ENCODE measurements at places on chromosomes 7 and 10.

DNA sequence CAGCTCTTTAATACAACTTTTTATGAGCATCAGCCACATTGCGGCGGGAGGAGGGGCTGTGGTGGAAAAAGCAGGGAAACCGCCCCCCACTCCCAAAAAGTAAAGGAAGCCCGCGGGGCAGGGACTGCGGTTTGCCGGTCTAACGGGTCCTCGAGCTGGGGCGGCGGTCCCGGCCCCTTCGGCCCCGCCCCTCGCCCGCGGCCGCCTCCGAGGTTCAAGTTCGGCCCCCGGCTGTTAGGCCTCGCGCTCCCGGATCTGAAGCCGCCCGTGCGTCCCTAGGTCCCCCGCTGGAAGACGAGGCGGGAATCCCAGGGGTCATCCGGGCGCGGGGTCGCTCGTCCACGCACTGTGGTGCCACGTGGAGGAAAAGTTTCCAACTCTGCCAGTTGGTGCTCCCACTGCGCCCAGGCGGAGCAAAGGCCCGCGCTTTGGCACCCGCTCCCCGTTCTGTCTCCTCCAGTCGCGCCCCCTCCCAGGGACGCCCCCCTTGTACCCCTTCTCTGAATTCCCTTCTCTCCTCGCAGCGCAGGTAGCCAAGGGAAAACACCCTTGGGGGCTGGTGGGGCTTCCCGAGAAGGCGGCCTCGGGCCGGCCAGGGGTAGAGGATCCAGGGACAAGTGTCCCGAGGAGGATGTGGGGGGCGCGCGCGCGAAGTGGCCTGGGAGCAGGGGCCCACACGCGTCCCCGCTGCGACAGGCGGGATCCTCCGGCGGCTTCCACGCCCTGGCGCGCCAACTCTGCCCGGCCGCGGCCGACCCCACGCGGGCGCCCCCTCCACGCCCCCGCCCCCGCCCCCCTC lies 798 bp upstream of the AUTS2 start:
- peaks cover 41% of the 10 kb centered on the region for H3K4me1 ChIP-seq
- H3K36me3 ChIP-seq: no peaks in the 10 kb centered on the region
- H3K27me3 ChIP-seq: no peaks in the 10 kb centered on the region
- H3K27ac ChIP-seq: peak overlapping the region; percentile 84
- DNase-seq: peak; percentile 79
- peak overlapping the region; percentile 93 for H3K4me3 ChIP-seq

GRCh38 chr7:27955596-27955995 lies 215.6 kb downstream of the TAX1BP1 start:
- H3K4me3 ChIP-seq: no peak overlapping the region
- H3K36me3 ChIP-seq: no peaks in the 10 kb centered on the region
- DNase-seq: no peak
- H3K27ac ChIP-seq: no peak overlapping the region
- H3K4me1 ChIP-seq: peaks cover 22% of the 10 kb centered on the region

GRCh38 chr10:117656385-117657367 lies 114.1 kb downstream of the EMX2 start:
- H3K27ac ChIP-seq: no peak overlapping the region
- DNase-seq: no peak
- no peaks in the 10 kb centered on the region for H3K27me3 ChIP-seq
- no peak overlapping the region for H3K4me3 ChIP-seq
- no peaks in the 10 kb centered on the region for H3K36me3 ChIP-seq

DNA sequence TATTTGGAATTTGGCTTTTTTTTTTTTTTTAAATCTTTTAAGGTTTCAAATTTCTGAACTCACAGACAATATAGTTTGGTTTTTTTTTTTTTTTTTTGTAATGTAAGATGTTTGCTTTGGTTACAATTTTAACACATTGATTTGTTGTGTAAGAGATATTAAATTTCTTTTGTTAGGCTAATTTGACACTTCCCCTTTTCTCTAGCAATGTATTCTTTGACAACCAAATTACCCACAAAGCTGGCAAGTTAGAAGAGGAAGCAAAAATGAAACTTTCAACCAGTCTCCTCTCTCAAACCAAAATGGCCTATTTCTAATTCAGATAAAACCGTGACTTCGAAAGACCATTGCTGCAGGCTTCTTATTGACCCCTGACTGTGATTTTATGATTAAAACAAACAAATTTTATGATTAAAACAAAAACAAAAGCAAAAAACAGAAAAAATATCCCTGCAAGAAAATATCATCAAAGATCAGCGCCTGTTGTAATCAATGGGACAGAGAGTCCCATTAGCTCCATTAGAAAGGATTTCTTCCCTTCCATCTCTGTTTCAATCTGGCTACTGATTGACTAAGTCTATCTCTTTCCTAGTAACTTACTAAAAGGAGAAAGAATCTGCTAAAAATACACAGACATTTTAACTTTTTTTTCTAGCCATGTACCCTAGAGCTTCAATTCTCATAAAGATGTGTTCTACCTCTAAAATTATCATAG lies 489.2 kb downstream of the MDFIC start:
- H3K36me3 ChIP-seq: no peaks in the 10 kb centered on the region
- DNase-seq: no peak
- no peak overlapping the region for H3K27ac ChIP-seq
- no peaks in the 10 kb centered on the region for H3K27me3 ChIP-seq
- H3K4me1 ChIP-seq: no peaks in the 10 kb centered on the region

Data from suprapubic skin (tissue), 4 donors.